Dermis blood vessel endothelial cell (primary cell): ENCODE measurements at places on chromosomes 1 and 21. TPM values are rescaled to one million over a fixed set of nuclear protein-coding genes. Genes with fewer than 3 reads are reported as not detected.

Gene RGSL1
- not detected in 2 replicates for total RNA-seq

Gene KLF17
- not detected in 2 replicates for total RNA-seq

Gene LCE1A
- total RNA-seq: not detected in 2 replicates

Gene PRELP
- total RNA-seq: not detected in 2 replicates

Gene ZNF593OS
- total RNA-seq: not detected in 2 replicates

Gene CLCNKA
- total RNA-seq: not detected in 2 replicates

Gene TENT5C
- total RNA-seq: 0.51 and 0.98 TPM in 2 replicates

Gene TFF2
- not detected in 2 replicates for total RNA-seq

Gene TSPEAR
- 0.47 and 1.0 TPM in 2 replicates for total RNA-seq

Gene PCSK9
- 0.70 TPM in 1 of 2 replicates, not detected in the other for total RNA-seq
